IMR-90 (cell line): ENCODE measurements at places on chromosomes 16 and 17. TPM values are rescaled to one million over a fixed set of nuclear protein-coding genes. Genes with fewer than 3 reads are reported as not detected.

DNA sequence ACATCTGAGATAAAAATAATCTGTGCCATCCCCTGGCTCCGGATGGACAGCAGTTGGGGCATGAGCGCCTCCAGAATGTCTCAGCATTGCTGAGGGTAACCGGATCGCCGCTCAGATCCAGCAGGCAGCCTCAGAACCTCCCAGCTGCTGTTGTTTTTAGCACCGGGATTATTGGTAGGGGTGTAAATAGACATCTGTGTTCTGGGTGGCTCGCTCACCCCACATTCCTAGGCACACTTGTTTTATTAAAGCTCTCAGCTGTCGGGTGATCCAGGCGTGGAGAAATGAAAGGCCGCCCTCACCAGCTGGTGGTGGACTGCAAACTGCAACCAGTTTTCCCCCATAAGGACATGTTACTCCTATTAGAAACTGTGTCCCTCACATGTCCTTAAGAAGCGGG lies 32.1 kb downstream of the MYH3 start:
- no peak overlapping the region for H3K4me3 ChIP-seq
- no peak overlapping the region for H3K27ac ChIP-seq
- no peak for DNase-seq

Gene AGRP
- not detected in 2 replicates for total RNA-seq

DNA sequence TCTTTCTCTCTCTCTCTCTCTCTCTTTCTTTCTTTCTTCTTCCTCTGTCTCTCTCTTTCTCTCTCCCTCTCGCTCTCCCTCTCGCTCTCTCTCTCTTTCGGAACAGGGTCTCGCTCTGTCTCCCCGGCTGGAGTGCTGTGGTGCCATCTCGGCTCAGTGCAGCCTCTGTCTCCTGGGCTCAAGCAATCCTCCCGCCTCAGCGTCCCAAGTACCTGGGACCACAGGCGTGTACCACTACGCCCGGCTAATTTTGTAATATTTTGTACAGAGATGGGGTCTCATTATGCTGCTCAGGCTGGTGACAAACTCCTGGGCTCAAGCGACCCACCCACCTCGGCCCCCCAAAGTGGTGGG lies 12.7 kb upstream of the KLHDC4 start:
- no peaks in the 10 kb centered on the region for H3K36me3 ChIP-seq
- peak overlapping the region; percentile 88 for H3K27ac ChIP-seq
- peaks cover 9% of the 10 kb centered on the region for H3K4me1 ChIP-seq
- no peak overlapping the region for H3K4me3 ChIP-seq
- no peak for DNase-seq

GRCh38 chr17:14759325-14759724 lies 458.4 kb downstream of the HS3ST3B1 start:
- no peak overlapping the region for H3K27ac ChIP-seq
- H3K4me3 ChIP-seq, result no peak overlapping the region
- DNase-seq, result no peak
- 0 out of 2 replicates have a peak, but pooled peaks cover 2% of the 10 kb centered on the region for H3K4me1 ChIP-seq

DNA sequence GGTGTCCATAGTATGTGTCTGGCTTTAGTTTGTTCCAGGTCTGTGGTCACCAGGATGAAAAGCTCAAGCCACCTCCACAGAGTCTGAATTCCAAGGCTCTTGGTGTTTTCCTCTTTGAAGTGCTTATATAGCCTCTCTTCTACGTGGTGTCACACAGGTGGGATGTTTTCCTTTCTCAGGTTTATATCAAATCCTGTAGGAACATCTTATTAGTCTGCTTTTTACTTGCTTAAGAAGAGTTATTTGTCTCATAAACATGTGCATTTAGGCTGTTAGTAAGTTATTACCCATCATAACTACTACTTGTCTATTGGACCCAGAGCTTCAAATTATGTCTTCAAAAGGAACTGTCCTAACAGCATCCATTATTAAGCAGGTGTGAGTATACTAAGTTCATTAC lies at the start of gene KRT39:
Gene KRT39 (minus strand): TSS at position 101 of the 400 bp plus-strand sequence. CDS start 92 bp downstream, at position 9.
- H3K4me3 ChIP-seq, result no peak within 1 kb of the TSS
- H3K4me1 ChIP-seq, result peaks cover 3% of the 10 kb centered on the region; the same call in 1 of the 2 replicates
- no peak within 1 kb of the TSS for H3K27ac ChIP-seq
- DNase-seq, result no peak

DNA sequence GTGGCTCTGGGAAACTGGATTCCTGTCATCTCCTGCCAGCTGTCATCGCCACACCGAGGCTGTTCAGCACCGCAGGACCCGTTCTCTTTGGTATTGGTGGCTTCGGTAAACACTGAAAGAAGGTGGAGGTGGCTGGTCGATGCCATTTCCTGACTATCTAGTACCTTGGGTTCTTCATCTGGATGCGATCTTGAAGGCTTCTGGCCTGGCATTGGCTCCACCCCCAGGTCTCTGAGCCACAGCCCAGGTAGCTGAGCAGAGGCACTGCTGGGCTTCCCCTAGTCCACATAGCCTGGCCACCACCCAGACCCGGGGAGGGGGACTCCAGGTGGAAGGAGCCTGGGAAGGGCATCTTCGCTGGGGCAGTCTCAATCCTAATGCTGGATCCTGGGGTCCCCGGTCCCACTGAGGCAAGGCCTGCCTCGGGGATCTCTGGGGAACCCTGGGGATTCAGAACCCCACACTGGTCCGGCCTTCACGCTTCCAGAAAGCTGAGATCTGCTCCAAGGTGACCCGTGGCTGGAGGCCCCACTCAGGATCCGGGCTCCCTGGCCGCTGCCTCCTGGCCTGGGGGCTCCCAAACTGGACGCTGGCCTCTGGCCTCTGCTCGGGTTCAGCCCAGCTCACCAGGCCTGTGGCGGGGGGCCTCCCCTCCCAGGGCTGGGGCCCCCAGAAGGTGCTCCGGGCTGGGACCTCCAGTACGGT lies 1.8 kb downstream of the C16orf54 start:
- peaks cover 24% of the 10 kb centered on the region for H3K27me3 ChIP-seq
- no peaks in the 10 kb centered on the region for H3K36me3 ChIP-seq
- no peak overlapping the region for H3K27ac ChIP-seq
- DNase-seq, result no peak
- H3K4me3 ChIP-seq, result no peak overlapping the region

- H3K36me3 ChIP-seq, result no peaks in the 10 kb centered on the region
- DNase-seq, result no peak
- peaks cover 59% of the 10 kb centered on the region for H3K4me1 ChIP-seq
- no peaks in the 10 kb centered on the region for H3K27me3 ChIP-seq
- H3K27ac ChIP-seq, result peak overlapping the region; percentile 87
Measured at GRCh38 chr16:70692873-70693671, 7.2 kb upstream of the MTSS2 start.

Gene SLC2A4
- total RNA-seq, result under 0.01 TPM in 1 of 2 replicates, not detected in the other

- H3K4me3 ChIP-seq, result no peak overlapping the region
- DNase-seq, result peak; percentile 90
- peak overlapping the region; percentile 46 for H3K27ac ChIP-seq
- no peaks in the 10 kb centered on the region for H3K27me3 ChIP-seq
- H3K4me1 ChIP-seq, result peaks cover 22% of the 10 kb centered on the region
Measured at GRCh38 chr17:596763-597644, 117.6 kb downstream of the VPS53 start.

- peaks cover 7% of the 10 kb centered on the region; the same call in 1 of the 2 replicates for H3K27me3 ChIP-seq
- no peaks in the 10 kb centered on the region for H3K4me1 ChIP-seq
- no peaks in the 10 kb centered on the region for H3K36me3 ChIP-seq
- no peak for DNase-seq
- H3K27ac ChIP-seq, result no peak overlapping the region
Measured at GRCh38 chr16:4909825-4910224, 27.1 kb downstream of the PPL start.

Gene MAPT
- total RNA-seq, result under 0.01 and 0.18 TPM in 2 replicates

GRCh38 chr17:50269477-50270434 lies 4.5 kb upstream of the TMEM92 start:
- DNase-seq, result peak; percentile 83
- H3K27ac ChIP-seq, result peak overlapping the region; percentile 88
- H3K4me1 ChIP-seq, result peaks cover 71% of the 10 kb centered on the region
- no peaks in the 10 kb centered on the region for H3K27me3 ChIP-seq
- peak overlapping the region; percentile 2; the same call in 1 of the 2 replicates for H3K4me3 ChIP-seq
- no peaks in the 10 kb centered on the region for H3K36me3 ChIP-seq

Gene UTS2R
- total RNA-seq, result not detected in 2 replicates

DNA sequence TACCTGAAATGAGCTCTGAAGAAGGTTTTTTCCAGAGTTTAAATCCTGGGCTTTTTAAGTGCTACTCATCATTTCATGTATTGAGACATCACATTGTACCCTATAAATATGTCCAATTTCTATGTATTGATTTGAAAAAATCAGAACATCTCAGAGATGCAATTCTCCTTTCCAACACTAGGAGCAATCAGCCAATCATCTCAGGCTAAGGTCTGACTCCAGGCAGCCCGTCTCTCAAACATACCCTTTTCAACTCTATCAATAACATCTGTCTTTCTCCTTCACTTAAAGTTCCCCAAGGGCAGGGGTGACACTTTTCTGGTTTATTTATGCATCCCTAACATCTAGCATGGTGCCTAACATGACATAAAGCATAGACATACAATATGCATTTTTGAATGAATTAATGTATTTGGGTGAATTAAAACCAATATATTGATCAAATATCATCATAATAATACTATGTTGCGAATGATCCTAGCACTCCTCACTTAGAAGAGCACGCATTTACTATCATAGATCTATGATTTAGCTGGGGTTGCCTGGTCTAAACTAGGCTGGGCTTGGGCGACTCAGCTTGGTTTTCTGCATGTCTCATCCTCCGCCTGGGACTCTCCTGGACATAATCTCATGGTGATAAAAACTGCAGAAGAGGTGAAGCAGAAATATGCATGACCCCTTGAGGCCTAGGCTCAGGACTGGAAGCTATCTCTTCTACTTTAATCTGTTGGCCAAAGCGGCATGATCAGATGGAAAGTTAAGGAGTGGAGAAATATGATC lies 5.2 kb upstream of the CDH11 start:
- DNase-seq, result no peak
- no peaks in the 10 kb centered on the region for H3K36me3 ChIP-seq
- H3K4me1 ChIP-seq, result peaks cover 8% of the 10 kb centered on the region
- H3K27ac ChIP-seq, result no peak overlapping the region

DNA sequence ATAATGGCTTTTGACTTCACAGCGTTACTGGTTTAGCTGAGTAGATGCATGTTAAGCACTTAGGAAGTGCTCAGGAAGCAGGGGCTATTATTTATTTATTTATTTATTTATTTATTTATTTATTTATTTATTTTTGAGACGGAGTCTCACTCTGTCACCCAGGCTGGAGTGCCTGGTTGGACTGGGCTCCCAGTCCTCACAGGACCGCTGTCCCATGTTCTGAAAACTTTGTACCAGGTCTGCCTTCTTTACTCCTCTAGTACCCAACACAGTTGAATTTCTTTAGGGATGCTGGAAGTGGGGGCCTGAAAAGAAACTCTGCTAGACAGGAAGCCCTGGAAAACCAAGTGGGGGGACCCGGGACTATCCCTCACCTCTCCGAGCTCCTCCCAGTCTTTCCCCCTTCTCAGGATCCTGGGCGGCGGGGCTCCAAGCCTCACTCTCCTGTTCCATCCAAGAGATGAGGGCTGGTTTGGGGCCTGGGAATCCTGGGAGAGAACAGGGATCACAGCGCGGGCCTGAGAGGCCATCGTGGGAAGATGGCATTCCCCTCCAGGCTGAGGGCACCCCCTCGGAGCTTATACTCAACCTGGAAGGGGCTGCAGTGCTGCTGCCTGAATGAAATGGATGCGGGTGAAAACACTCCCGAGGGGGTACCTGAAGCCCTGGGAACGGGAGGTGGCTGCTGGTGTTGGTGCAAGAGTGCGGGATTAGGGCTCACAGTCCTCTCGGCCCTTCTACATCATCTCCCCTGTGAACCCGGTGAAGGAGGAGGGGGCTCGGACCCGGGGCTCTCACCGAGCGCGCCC lies 674 bp downstream of the ZNF688 start:
- peak overlapping the region; percentile 57 for H3K4me3 ChIP-seq
- peaks cover 9% of the 10 kb centered on the region for H3K4me1 ChIP-seq
- no peaks in the 10 kb centered on the region for H3K36me3 ChIP-seq

GRCh38 chr16:84677017-84677803 lies 22.6 kb upstream of the USP10 start:
- peak; percentile 33 for DNase-seq
- no peak overlapping the region for H3K4me3 ChIP-seq
- peaks cover 7% of the 10 kb centered on the region for H3K4me1 ChIP-seq
- no peaks in the 10 kb centered on the region; the same call in 1 of the 2 replicates for H3K27me3 ChIP-seq

Gene EVI2B
- under 0.01 TPM in 2 replicates for total RNA-seq

DNA sequence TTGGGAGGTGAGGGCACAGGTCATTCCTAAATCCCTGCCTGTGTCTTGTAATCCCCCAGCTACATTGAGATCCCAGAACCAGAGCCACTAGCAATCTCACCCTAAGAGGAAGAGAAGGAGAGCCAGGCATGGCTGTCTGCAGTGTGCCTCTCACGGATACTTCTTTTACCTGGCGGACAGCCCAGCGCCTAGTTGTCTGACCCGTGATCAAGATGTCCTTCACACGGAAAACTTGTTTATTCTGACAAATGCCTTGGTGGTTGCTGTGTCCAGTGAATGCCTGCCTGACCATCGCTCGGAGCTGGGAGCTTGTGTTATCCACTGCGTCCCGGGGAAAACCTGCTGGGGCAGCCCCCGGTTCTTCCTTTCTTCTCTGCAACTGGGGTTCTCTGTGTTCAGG lies 140.5 kb upstream of the WSCD1 start:
- no peaks in the 10 kb centered on the region for H3K4me1 ChIP-seq
- no peak overlapping the region for H3K27ac ChIP-seq
- H3K27me3 ChIP-seq, result no peaks in the 10 kb centered on the region
- H3K4me3 ChIP-seq, result no peak overlapping the region
- H3K36me3 ChIP-seq, result no peaks in the 10 kb centered on the region

Gene HSF4
- total RNA-seq, result 0.54 and 0.83 TPM in 2 replicates

DNA sequence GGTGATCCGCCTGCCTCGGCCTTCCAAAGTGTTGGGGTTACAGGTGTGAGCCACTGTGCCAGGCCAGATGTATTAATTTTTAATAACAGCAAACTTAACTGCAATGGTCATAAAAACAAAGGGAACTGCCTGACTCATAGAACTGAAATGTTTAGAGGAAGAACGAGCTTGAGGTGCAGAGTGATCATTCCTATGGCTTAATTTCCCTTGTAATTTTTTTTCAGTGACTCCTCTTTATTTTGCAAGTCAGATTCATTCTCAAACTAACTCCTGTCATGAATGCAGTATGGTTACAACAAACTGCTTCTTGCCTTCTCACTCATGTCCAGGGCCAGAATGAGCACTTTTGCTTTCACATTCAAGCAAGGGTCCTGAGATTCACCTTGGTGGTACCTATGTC lies 231.3 kb downstream of the HAPSTR1 start:
- H3K36me3 ChIP-seq, result no peaks in the 10 kb centered on the region
- H3K4me1 ChIP-seq, result no peaks in the 10 kb centered on the region
- DNase-seq, result no peak
- H3K4me3 ChIP-seq, result no peak overlapping the region
- no peaks in the 10 kb centered on the region for H3K27me3 ChIP-seq

- H3K4me1 ChIP-seq, result peaks cover 2% of the 10 kb centered on the region; the same call in 1 of the 2 replicates
- H3K27ac ChIP-seq, result no peak overlapping the region
- peak; percentile 59 for DNase-seq
- no peaks in the 10 kb centered on the region for H3K36me3 ChIP-seq
- no peak overlapping the region for H3K4me3 ChIP-seq
Measured at GRCh38 chr17:45997624-45998023, 1.4 kb upstream of the STH start.

GRCh38 chr17:34437188-34437587 lies 74.2 kb upstream of the CCL1 start:
- DNase-seq, result no peak
- no peak overlapping the region for H3K27ac ChIP-seq
- H3K27me3 ChIP-seq, result no peaks in the 10 kb centered on the region
- H3K4me3 ChIP-seq, result no peak overlapping the region
